Umbilical cord (tissue), 2 donors: ENCODE measurements at places on chromosomes 1 and 21.

GRCh38 chr1:241253471-241253870 is 103.5 kb downstream of the RGS7 start:
- DNase-seq: peak; percentile 14

- no peak for DNase-seq
Measured at GRCh38 chr1:228280106-228280901, 72.5 kb downstream of the OBSCN start.

GRCh38 chr1:6162773-6163172 is 17.3 kb downstream of the CHD5 start:
- DNase-seq: no peak

- peak; percentile 73 for DNase-seq
Measured at GRCh38 chr1:8598060-8598724, 219.2 kb downstream of the RERE start.

DNA sequence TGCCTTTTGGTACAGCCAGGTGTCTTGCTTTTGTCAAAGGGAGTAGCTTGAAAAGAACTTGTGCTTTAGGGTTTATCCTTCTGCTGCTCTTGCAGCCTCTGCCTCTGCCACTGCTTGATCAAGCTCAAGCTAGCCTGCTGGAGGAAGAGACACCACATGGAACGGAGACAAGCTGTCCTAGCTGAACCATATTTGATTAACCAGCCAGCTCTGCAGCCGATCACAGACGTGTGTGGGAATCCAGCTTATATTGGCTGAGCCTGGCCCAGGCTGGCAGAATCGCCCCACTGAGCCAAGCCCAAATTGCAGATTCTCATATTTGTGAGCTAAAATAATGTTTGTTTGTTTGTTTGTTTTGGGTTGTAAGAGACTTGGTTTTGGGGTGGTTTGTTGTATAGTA is 18.7 kb upstream of the FAM78B start:
- no peak for DNase-seq

DNA sequence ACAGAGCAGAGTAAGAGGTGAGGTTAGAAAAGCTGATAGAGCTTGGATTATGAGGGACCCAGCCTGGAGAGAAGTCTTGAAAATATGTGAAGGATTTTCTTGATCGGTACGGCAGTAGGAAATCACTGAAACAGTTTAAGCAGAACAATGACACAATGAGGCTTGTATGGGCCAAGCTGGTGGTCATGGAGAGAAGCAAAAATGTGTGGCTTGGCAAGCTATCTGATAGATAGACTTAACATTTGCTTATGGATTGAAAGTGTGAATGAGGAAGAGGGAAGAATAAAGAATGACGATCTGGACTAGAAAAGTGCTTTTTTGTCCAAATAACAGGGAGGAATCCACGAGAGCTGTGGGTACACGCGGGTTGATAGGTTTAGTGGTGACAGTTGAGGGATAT is 15.4 kb upstream of the XPR1 start:
- no peak for DNase-seq

GRCh38 chr1:198771563-198772153 is 132.8 kb downstream of the PTPRC start:
- peak; percentile 32 for DNase-seq

- DNase-seq: no peak
Measured at GRCh38 chr1:36881541-36881940, 152.8 kb downstream of the GRIK3 start.

DNA sequence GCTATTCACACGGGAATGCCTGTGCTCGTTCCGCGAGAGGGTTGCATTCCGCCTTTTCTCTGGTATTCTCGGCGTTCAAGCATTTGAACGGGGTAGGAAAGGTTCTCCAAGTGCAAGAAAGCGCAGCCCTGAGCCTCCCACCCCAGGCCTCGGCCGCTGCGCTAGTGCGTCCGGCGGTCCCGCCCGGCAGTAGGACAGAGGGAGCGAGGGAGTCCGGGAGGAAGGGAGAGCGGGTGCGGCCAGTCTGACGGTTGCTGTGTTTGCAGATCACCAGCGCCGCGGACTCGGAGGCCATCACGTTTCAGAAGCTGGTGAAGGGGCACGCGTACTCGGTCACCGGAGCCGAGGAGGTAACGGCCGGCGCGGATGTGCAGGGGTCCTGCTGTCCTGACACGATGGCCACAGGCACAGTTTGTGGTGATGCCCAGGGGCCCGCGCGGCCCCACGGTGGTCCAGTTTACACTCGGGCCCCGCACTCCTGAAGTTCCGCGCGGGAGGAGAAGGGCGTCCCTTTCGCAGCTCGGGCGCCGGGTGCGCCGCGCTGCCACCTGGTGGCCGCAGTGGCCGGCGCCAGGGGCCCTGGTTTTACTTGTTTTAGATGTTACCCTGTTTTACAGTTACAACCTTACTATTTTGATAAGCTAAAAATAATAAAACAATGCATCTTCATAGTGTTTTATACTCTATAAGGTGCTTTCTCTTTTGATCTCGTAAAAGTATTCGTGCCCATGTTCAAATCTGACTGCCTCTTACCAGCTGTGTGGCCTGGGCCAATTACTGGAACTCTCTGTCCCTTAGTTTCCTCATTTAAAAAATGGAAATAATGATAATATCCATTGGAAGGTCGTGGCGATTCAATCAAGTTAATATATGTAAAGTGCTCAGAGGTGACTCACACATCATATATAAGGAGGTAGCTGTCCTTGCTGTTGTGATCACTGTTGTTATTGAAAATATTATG is 36.7 kb downstream of the CAPN2 start:
- DNase-seq: peak; percentile 75

DNA sequence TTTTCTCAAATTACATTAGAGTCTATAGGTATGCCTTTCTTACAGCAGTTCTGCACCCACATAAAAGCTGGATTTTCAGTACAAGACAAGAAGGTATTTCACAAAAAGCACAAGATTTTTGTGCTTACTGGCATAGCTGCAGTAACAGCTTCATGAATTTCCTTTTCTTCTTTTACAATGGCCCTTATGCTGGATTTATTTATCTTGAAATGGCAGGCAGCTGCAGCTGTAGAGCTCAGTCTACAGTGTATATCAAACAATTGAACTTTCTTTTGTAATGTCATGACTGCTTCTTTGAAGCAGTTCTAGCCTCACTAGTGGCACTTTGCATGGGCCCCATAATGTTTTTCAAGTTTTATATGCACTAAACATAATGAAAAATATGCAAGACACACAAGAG is 510.2 kb downstream of the KCNT2 start:
- no peak for DNase-seq

DNA sequence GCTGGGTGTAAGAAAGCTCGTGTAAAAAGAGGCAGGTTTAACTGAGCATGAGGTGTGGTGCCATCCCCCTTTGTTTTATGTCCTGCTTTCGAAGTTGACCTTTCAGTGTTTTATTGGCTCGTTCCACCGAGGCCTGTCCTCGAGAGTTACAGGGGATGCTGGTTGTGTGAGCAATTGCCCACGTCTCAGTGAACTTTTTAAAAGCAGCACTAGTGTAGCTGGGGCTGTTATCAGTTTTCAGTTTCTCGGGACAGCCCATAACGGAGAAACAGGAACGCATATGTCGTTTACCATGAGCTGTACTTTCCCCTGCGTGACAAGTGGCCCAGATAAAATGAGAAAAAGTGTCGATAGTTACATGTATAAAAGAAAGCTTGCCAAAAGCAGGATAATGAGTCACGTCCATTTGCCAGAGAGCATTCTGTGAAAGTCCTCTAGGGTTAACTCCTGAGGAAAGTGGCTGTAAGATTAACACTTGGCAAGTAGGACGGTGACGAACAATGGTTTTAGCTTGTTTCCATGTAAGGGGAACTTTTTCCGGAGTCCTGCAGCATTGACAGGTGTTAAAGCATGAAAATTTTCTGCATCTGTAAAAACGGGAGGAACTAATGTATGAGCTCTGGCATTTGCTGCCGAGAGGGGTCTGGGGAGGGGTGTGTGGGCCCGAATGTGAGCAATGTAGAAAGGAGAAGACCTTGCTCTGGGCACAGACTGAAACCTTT is 7.8 kb upstream of the LRRC47 start:
- no peak for DNase-seq

- DNase-seq: peak; percentile 37
Measured at GRCh38 chr1:165034136-165034809, 322.2 kb downstream of the LMX1A start.

DNA sequence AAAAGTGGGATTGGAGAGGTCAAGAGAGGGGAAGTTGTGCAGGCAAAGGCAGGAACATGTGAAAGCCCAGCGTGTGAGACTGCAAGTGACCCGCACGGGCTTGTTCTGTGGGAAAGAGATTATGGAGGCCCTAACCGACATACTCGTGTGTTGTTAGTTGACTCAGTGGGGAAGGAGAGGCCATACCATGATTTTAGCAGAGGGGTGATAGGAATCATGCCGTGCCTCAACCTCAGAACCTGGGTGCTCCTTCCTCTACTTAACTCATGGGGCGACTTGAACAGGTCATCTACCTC is 19.3 kb downstream of the PGLYRP3 start:
- no peak for DNase-seq

- DNase-seq: no peak
Measured at GRCh38 chr1:229848752-229849677, 218.0 kb upstream of the GALNT2 start.

DNA sequence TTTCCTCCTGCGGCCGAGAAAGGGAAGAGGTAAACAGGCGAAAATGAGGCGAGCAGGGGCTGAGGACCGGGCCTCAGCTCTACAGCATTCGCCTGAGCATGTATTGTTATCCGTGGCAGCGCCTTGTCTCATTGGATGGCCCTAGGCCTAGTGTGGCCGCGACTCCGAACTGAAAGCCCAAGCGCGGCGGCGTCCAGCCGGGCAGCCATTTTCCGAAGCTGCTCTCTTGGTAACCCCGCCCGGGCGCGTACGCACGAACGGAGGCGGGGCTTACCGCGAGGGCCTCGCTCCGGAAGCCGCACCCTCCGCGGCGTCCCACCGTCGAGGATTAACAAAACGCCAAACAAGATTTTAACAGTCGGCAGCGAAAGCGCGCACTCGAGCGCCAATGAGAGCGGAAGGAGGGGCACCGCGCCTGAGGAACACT is 797 bp upstream of the USP1 start:
- no peak for DNase-seq

GRCh38 chr1:223738465-223739365 is 26.4 kb downstream of the CAPN2 start:
- peak; percentile 56 for DNase-seq

GRCh38 chr1:182133181-182133580 is 71.7 kb upstream of the ZNF648 start:
- no peak for DNase-seq

- DNase-seq: peak; percentile 68
Measured at GRCh38 chr1:45329445-45329844, 2.8 kb downstream of the HPDL start.

DNA sequence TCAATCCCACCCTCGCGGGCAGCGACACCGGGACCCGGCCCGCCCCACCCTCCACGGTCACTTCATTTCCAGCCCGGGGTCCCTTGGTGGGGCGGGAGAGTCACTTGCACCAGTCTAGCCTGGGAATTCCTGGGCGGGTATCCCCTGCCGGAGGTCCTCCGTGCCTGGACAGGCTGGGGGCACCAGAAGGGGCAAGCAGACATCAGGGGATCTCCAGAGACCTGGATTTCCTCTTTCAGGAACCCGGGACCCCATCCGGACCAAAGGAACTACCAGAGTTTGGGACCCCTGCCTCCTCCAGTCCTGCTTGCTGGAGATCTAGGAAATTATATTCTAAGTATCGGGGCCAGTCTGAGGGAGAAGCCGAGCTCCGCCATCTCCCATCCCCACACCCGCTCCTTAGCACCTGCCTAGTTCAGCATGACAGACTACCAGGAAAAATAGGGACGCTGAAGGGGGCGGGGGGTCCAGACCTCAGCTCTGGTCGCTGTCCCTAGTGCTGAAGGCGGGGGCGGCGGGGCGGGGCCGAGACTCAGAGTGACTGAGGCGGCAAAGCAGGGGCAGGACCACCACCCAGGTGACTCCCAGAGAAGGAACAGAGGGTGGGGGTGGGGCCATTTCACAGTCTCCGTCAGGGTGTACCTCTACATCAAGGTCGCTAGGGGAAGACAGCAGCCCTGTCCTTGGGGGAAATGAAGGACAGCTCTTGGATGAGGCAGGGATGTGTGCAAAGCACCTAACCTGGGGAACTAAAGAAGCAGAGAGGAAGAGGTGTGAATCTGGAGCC is 832 bp downstream of the HCN3 start:
- DNase-seq: peak; percentile 44

GRCh38 chr1:201603613-201604232 is 64.8 kb downstream of the NAV1 start:
- no peak for DNase-seq

GRCh38 chr1:216221260-216221700 is 202.0 kb downstream of the USH2A start:
- peak; percentile 95 for DNase-seq

DNA sequence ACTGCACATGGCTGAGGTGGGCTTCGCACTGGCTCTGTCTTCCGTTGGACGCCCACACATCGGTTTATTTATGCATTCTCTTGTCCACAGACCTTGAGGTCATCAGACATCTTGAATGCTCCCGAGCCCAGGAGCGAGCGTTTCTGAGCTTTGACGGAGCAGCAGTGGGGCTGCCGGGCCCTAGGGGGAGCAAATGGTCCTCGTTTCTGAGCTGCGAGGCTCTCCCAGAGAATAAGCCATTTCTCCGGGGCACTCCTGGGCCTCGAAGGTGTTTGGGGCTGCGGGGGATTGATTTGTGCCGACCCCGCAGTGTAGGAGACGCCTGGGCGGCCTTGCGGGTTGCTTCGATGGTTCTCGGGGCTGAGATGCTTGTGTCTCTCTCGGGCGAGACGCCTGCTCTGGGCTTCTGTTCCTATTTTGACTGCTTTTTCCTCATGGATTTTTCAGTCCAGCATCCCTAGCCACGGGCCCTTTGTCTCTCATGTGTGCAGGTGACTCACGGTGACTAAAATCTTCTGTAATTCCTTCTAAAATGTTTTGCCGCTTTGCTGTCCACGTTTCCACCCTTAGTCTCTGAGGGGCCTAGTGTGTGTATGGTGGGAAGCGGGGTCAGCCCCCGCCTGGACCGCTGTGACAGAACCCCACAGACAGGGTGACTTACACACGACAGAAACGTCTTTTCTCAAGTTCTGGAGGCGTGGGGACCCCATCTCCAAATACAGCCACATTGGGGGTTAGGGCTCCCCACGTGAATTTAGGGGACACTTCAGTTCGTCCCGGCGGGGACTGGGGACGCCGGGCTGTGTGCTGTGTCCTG is 62.1 kb downstream of the FAAP20 start:
- peak; percentile 67 for DNase-seq

DNA sequence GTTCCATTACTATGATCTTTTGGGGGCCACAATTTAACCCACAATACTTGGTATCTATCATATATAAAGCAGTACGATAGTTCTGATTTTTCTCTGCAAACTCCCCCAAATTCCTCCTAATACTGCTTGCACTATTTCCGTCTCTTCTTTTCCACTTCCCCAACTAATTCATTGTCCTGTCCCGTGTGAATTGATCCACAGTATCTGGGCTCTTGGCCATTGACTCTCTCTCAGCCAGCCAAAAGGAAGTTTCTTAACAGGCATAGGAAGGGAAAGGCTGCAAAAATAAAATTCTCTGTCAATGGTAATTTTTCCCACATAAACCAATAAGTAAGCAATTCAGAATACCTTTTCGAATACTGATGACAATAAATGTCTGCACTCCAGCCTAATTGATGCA is 91.7 kb upstream of the DSCAM start:
- no peak for DNase-seq

GRCh38 chr1:207850621-207851407 is 60.1 kb downstream of the CD34 start:
- no peak for DNase-seq
